ENCODE measurements at places on chromosomes 2 and 18. TPM values are rescaled to one million over a fixed set of nuclear protein-coding genes. Genes with fewer than 3 reads are reported as not detected.

The GPR155 gene
- not detected for total RNA-seq

The EFHD1 gene
- total RNA-seq, result 1.4 TPM

The CCDC195 gene
- not detected for total RNA-seq

The VWA3B gene
- not detected for total RNA-seq

The MYO7B gene
- not detected for total RNA-seq

The SOX11 gene
- 75.1 TPM for total RNA-seq

GRCh38 chr18:62828852-62829251 is 113.5 kb downstream of the PHLPP1 start:
- no peaks in the 10 kb centered on the region for H3K27me3 ChIP-seq
- H3K4me3 ChIP-seq, result no peak overlapping the region
- no peaks in the 10 kb centered on the region for H3K4me1 ChIP-seq
- no peak overlapping the region for H3K27ac ChIP-seq
- DNase-seq, result no peak
- H3K36me3 ChIP-seq, result no peaks in the 10 kb centered on the region

DNA sequence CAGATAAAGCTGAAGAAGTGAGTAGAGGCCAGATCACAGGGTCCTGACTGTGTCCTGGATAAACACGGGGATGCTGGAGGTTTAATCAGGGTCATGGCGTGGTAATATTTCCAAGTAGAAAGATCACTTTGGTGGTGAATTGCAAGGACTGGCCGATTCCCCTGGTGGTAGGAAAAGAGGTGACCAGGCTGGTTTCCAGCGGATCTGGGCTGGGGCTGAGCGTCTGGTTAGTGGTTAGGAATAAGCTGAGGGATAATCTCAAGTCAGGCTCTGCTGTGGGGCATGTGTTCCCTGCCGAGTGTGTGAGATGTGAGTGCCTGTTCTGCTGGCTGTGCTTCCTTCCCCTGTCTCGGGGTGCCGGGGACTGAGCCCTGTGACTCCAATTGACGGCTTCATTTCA is 484.0 kb downstream of the TSN start:
- no peaks in the 10 kb centered on the region for H3K36me3 ChIP-seq
- no peak overlapping the region for H3K4me3 ChIP-seq
- no peak overlapping the region for H3K27ac ChIP-seq
- H3K27me3 ChIP-seq, result no peaks in the 10 kb centered on the region

DNA sequence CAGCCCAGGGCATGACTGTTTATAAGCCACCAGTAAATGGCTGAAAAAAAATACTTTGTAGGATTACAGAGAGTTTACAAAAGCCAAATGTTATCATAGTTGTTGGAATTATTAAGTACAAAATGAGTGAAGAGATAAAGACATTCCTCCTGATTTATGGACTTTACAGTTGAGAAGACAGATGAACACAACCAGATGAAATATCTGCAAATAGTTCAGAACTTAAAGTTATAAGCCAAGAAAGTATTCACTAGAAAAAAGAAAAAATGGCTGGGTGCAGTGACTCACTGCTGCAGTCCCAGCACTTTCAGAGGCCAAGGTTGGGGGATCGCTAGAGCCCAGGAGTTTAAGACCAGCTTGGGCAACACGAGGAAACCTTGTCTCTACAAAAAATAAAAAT is 11.2 kb downstream of the PMAIP1 start:
- H3K27ac ChIP-seq, result no peak overlapping the region
- H3K36me3 ChIP-seq, result no peaks in the 10 kb centered on the region
- no peaks in the 10 kb centered on the region for H3K27me3 ChIP-seq
- DNase-seq, result no peak
- no peak overlapping the region for H3K4me3 ChIP-seq

DNA sequence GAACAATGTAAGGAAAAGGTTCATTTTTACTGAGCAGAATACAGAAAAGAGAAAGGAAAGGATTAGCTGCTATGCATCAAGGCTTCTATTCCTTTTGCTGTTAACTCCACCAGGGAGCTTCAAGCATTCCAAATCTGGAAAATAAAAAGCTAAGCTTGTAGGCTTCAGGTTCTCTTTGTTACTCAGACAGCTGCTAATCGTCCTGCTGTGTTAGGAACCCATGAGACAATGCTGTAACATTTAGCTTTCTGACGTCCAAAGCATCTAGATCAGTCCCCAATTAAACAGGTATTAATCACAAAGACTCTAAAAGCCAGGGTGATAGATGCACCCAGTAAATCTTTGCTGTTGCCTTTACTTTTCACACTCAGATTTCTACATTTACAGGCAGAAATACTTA is 103.8 kb downstream of the EPHA4 start:
- H3K36me3 ChIP-seq, result no peaks in the 10 kb centered on the region
- H3K27me3 ChIP-seq, result no peaks in the 10 kb centered on the region
- H3K27ac ChIP-seq, result no peak overlapping the region
- H3K4me1 ChIP-seq, result no peaks in the 10 kb centered on the region
- H3K4me3 ChIP-seq, result no peak overlapping the region

DNA sequence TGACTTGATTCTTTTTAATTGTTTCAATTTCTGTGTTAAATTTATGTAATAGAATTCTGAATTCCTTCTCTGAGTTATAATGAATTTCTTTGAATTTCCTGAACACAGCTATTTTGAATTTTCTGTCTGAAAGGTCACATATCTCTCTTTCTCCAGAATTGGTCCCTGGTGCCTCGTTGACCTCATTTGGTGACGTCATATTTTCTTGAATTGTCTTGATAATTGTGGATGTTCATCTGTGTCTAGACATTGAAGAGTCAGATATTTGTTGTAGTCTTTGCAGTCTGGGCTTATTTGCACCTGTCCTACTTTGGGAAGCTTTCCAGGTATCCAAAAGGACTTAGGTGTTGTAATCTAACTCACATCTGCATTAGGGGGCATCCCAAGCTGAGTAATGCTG is 111.4 kb upstream of the LRRTM4 start:
- no peak for DNase-seq
- H3K4me3 ChIP-seq, result no peak overlapping the region
- H3K36me3 ChIP-seq, result no peaks in the 10 kb centered on the region
- no peak overlapping the region for H3K27ac ChIP-seq

GRCh38 chr2:163983911-163984310 is 248.1 kb upstream of the FIGN start:
- no peak overlapping the region for H3K4me3 ChIP-seq
- H3K36me3 ChIP-seq, result no peaks in the 10 kb centered on the region
- H3K27me3 ChIP-seq, result no peaks in the 10 kb centered on the region
- H3K27ac ChIP-seq, result no peak overlapping the region
- H3K4me1 ChIP-seq, result no peaks in the 10 kb centered on the region

- H3K4me3 ChIP-seq, result no peak overlapping the region
- no peak for DNase-seq
Observed at GRCh38 chr2:111055735-111056134, 65.0 kb upstream of the BCL2L11 start.

DNA sequence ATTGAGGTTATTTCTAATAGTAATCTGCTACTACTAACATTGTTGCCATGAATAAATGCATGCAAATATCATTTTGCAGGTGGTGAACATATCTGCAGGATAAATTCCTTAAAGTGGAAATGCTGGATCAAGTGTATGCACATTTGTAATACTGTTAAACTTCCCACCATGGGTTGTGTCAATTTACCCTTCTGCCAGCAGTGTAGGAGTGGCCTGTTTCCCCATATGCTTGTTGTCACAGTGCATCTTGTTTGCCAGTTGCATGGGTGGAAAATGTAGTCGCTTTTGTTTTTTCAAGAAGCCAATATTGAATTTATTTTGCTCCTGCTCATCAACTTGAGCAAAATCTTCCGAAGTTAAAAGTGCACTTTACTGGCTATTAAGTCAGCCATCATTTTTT is 139.0 kb upstream of the ACKR3 start:
- DNase-seq, result no peak
- H3K4me3 ChIP-seq, result no peak overlapping the region
- H3K27ac ChIP-seq, result no peak overlapping the region

- H3K27ac ChIP-seq, result no peak overlapping the region
- no peak overlapping the region for H3K4me3 ChIP-seq
- H3K4me1 ChIP-seq, result no peaks in the 10 kb centered on the region
- no peak for DNase-seq
- H3K36me3 ChIP-seq, result no peaks in the 10 kb centered on the region
- H3K27me3 ChIP-seq, result no peaks in the 10 kb centered on the region
Observed at GRCh38 chr2:185676316-185676715, 62.3 kb upstream of the FSIP2 start.

- DNase-seq, result no peak
- H3K36me3 ChIP-seq, result no peaks in the 10 kb centered on the region
- H3K4me3 ChIP-seq, result no peak overlapping the region
- H3K4me1 ChIP-seq, result no peaks in the 10 kb centered on the region
- H3K27me3 ChIP-seq, result no peaks in the 10 kb centered on the region
Observed at GRCh38 chr18:36543991-36544725, 246.6 kb downstream of the FHOD3 start.

DNA sequence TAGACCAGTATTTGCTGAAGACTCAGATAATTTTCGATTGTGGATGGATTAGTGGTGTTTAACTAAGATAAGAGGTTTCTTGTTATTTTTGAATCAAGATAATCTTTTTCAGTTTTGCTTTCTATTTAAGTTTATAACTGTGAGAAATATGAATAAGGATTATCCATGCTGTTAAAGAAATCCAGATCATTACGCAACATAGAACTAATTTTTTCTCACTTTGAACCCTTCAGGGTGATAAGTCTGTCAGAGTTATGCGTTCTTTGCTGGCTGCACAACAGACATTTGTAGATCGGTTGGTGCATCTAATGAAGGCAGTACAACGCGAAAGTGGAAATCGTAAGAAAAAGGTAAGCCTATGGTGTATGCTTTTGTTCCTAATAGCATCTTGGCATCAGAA is 74.1 kb downstream of the PIK3C3 start:
- no peaks in the 10 kb centered on the region for H3K27me3 ChIP-seq
- no peaks in the 10 kb centered on the region for H3K36me3 ChIP-seq
- no peak overlapping the region for H3K27ac ChIP-seq
- H3K4me1 ChIP-seq, result peaks cover 13% of the 10 kb centered on the region

DNA sequence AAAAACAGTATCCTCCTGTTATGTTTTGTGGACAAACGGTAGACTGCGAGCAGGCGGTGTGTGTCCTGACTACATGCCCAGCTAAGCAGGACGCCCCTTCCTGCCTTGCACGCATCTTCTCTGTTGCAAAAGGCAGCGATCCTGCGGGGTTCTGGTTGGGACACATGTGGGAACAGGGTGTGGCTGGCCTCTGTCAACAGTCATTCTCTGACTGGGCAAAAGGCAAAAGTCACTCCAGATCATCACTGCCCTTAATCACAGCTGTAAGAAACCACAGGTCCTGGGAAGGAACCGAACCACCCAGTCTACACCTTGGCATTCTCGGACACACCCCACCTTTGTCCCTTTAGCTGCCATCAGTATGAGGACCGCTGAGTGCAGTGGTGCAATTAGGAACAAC is 44.3 kb upstream of the TMEM87B start:
- no peak for DNase-seq
- no peaks in the 10 kb centered on the region for H3K4me1 ChIP-seq
- no peak overlapping the region for H3K27ac ChIP-seq
- H3K36me3 ChIP-seq, result peaks cover 17% of the 10 kb centered on the region
- H3K4me3 ChIP-seq, result no peak overlapping the region

GRCh38 chr2:232901736-232902578 is 31.9 kb downstream of the SNORC start:
- H3K4me1 ChIP-seq, result no peaks in the 10 kb centered on the region
- H3K4me3 ChIP-seq, result no peak overlapping the region
- no peak overlapping the region for H3K27ac ChIP-seq
- DNase-seq, result peak; percentile 65

GRCh38 chr2:216485237-216485636 is 13.4 kb upstream of the RPL37A start:
- H3K27me3 ChIP-seq, result no peaks in the 10 kb centered on the region
- no peak overlapping the region for H3K4me3 ChIP-seq
- H3K36me3 ChIP-seq, result peaks cover 3% of the 10 kb centered on the region
- no peak for DNase-seq
- no peaks in the 10 kb centered on the region for H3K4me1 ChIP-seq

DNA sequence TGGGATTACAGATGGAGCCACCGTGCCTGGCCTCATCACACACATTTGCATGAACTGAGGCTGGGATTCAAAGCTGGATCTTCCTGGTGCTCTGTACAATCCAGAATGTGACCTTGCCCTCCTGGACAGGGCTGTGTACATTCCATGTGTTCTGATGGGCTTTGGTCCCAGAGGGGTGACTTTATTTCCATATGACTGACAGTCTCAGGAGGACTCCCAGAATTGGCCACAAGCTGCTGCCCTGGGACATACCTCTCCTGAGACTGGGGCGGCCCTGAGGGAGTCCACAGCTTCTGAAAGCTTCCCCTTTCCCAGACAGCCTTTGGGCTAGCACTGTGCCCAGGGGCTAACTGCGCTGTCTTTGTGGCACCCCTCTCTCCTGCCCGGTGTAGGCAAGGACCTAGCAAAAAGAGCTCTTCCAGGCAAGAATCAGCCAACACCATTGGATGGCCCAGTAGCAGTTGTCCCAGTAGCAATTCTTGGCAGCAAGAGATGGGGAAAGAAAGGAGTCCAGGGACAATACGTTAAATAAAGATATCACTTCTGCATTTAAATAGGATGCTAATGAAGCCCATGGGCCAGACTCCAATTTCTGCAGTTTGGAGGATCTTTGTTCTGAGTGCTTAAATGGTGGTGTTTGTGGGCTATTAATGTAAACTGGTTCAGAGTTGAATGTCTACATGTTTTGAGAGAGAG is 26.4 kb upstream of the ZNF532 start:
- no peaks in the 10 kb centered on the region for H3K27me3 ChIP-seq
- no peak for DNase-seq
- H3K36me3 ChIP-seq, result no peaks in the 10 kb centered on the region
- peaks cover 7% of the 10 kb centered on the region for H3K4me1 ChIP-seq

DNA sequence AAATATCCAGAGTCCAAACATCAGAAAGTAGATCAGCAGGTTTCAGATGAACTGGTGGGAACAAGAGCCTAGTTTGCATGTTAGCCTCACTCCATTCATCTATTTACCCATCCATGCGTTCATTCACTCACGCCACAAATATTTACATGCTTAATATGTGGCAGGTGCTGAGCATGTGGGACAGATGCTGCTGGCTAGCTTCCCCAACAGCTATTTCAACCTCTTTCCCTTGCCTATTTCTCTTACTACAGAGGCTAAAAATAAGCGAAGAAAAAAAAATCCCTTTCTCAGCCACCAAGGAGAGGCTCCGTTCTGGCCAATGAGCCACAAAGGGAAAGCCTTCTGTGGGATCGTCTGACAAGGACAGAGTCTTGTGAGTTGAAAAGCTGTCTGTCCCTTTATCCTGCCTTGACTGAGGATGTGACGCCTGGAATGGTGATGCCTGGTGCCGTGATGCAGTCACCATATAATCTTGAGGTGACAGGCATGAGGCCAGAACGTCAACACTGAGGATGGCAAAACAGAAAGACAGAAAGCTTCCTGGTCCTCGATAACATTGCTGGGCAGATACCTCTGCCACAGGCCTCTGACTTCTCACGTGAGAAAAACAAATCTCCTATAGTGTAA is 78.2 kb downstream of the KCTD1 start:
- H3K4me3 ChIP-seq, result no peak overlapping the region
- no peak for DNase-seq
- H3K27me3 ChIP-seq, result no peaks in the 10 kb centered on the region
- H3K36me3 ChIP-seq, result no peaks in the 10 kb centered on the region
- no peak overlapping the region for H3K27ac ChIP-seq

Data from A673 (cell line).